ENCODE measurements at places on chromosomes 16 and 17.

- H3K27ac ChIP-seq, result no peak overlapping the region
- H3K4me1 ChIP-seq, result no peaks in the 10 kb centered on the region
- no peak overlapping the region for H3K4me3 ChIP-seq
- H3K36me3 ChIP-seq, result no peaks in the 10 kb centered on the region
- H3K27me3 ChIP-seq, result peaks cover 30% of the 10 kb centered on the region
Measured at GRCh38 chr17:77726549-77727006, 231.9 kb upstream of the TNRC6C start.

GRCh38 chr17:19292377-19292711 lies 55.2 kb downstream of the EPN2 start:
- no peak overlapping the region for H3K27ac ChIP-seq
- H3K27me3 ChIP-seq, result no peaks in the 10 kb centered on the region
- no peak overlapping the region for H3K4me3 ChIP-seq
- DNase-seq, result no peak

DNA sequence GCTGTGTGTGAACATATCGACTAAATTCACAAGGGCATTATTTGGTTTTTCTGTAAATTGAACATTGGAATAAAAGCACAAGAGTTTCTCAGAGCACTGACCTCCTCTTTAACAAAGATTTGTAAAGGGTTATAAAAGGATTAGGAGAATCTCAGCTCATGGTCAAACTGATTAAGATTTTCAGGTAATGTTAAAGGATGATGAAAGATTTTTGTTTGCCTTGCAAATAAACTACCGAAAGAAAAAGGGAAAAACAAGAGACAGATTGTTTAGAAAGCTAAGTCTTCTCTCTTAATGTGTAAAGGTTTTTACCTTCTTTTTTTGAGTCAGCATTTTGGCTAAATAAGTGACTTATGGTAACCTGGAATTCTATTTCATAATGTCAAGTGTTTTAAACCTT lies 47.6 kb upstream of the MED9 start:
- no peak overlapping the region for H3K4me3 ChIP-seq
- no peaks in the 10 kb centered on the region for H3K36me3 ChIP-seq
- no peak overlapping the region for H3K27ac ChIP-seq
- no peaks in the 10 kb centered on the region for H3K4me1 ChIP-seq
- no peak for DNase-seq

DNA sequence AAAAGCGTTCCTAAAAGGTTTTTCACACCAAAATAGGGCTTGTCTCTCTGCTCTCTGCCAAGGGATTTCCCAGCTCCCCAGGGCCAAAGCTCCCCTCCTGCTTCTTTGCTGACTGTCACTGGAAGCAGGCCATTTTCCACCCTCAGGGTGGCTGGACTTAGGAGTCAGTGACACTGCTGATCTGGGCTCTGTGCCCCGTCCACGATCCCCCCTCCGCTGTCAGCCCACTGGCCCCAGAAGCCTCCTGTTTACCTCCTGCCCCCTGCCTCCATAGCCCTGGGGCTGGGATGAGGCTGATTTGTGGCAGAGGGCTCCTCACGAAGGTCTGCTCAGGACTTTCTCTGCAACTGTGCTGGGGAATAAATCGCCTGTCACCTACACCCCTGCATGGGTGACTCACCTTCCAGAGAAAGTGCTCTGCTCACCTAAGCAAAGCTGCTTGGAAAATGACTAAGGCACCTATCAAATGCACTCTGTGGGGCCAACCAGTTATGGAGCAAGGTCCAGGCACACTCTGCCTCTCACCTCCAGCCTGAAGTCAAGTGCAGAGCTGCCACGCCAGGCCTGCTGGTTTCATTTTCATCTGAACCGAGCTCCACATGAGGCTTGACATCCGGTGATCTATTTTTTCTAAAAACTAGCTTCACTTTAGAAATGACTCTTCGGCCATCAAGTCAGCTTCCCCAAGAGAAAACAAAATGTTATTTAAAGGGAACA lies 4.9 kb downstream of the MAP3K14 start:
- peak; percentile 79 for DNase-seq
- H3K36me3 ChIP-seq, result peaks cover 8% of the 10 kb centered on the region
- H3K27ac ChIP-seq, result peak overlapping the region; percentile 44
- H3K4me3 ChIP-seq, result no peak overlapping the region
- no peaks in the 10 kb centered on the region for H3K27me3 ChIP-seq

- no peaks in the 10 kb centered on the region for H3K27me3 ChIP-seq
- no peak for DNase-seq
- H3K4me1 ChIP-seq, result peaks cover 1% of the 10 kb centered on the region
- H3K36me3 ChIP-seq, result peaks cover 19% of the 10 kb centered on the region
- no peak overlapping the region for H3K4me3 ChIP-seq
- H3K27ac ChIP-seq, result no peak overlapping the region
Measured at GRCh38 chr16:2664574-2664982, 17.7 kb upstream of the KCTD5 start.
